ENCODE measurements at places on chromosomes 7 and 10. TPM values are rescaled to one million over a fixed set of nuclear protein-coding genes. Genes with fewer than 3 reads are reported as not detected.

DNA sequence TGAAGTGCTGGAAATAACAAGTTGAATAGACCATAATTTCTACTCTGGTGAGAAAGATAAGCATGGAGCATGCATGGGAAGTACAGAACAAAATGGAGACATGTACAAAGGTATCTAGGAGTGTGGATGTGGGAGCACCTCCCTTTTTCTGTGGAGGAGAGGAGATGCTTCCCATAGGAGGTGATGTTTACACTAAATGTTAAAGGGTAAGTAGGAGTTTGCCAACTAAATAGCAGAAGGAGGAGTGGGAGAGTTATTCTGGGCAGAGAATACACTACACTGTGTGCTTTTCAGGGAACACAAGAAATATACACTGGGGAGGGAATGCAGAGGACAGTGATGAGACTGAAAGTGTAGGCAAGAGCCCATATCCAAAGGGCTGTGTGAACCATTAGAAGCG lies 21.1 kb upstream of the PANK1 start:
- no peaks in the 10 kb centered on the region for H3K36me3 ChIP-seq
- H3K27me3 ChIP-seq: no peaks in the 10 kb centered on the region
- no peak overlapping the region for H3K4me3 ChIP-seq
- no peak for DNase-seq
- H3K27ac ChIP-seq: no peak overlapping the region

FAM25G gene
- not detected for total RNA-seq

DNA sequence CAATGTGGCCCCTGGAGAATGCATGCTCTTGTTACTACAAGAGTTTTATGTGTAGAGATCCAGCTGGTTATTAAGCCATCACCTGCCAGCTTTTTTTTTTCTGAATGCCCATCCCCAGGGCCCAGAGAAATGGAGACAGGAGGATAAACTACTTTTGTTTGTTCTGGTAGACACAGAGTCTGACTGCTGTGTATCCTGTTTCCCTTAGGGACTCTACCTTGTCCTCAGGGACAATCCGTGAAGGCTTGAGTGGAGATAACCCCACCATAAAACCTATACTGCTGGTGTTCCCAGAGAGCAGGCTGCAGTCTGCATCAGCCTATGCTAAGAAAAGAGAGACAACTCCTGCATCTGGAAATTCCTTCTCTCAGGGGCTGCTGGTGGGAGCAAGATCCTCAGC lies at the start of gene OR2A5:
TSS of gene OR2A5 (plus strand) at position 301 of the 400 bp plus-strand sequence. CDS start 1,454 bp downstream, outside the sequence.
- H3K27ac ChIP-seq: no peak within 1 kb of the TSS
- DNase-seq: no peak
- no peaks in the 10 kb centered on the region for H3K4me1 ChIP-seq
- no peak within 1 kb of the TSS for H3K4me3 ChIP-seq
- no peaks in the 10 kb centered on the region for H3K27me3 ChIP-seq
- no peaks in the 10 kb centered on the region for H3K36me3 ChIP-seq

GRCh38 chr7:40839881-40840280 lies 705.1 kb downstream of the SUGCT start:
- H3K27ac ChIP-seq: no peak overlapping the region
- DNase-seq: no peak
- H3K4me3 ChIP-seq: no peak overlapping the region
- no peaks in the 10 kb centered on the region for H3K36me3 ChIP-seq
- H3K27me3 ChIP-seq: no peaks in the 10 kb centered on the region

GRCh38 chr10:64732372-64732957 lies 1211.3 kb downstream of the REEP3 start:
- DNase-seq: no peak
- H3K4me3 ChIP-seq: no peak overlapping the region
- no peaks in the 10 kb centered on the region for H3K27me3 ChIP-seq
- H3K4me1 ChIP-seq: no peaks in the 10 kb centered on the region
- no peak overlapping the region for H3K27ac ChIP-seq

IFIT1B gene
- total RNA-seq: not detected

GRCh38 chr7:34108165-34108564 lies 202.8 kb downstream of the BMPER start:
- no peaks in the 10 kb centered on the region for H3K27me3 ChIP-seq
- H3K36me3 ChIP-seq: no peaks in the 10 kb centered on the region
- H3K27ac ChIP-seq: no peak overlapping the region

- H3K36me3 ChIP-seq: no peaks in the 10 kb centered on the region
- peaks cover 27% of the 10 kb centered on the region for H3K4me1 ChIP-seq
- H3K4me3 ChIP-seq: peak overlapping the region; percentile 1
- no peaks in the 10 kb centered on the region for H3K27me3 ChIP-seq
- DNase-seq: peak; percentile 100
Observed at GRCh38 chr7:151459726-151460473, 20.0 kb upstream of the CRYGN start.

PON3 gene
- total RNA-seq: 3.9 TPM

- H3K36me3 ChIP-seq: no peaks in the 10 kb centered on the region
- H3K27ac ChIP-seq: no peak overlapping the region
- no peaks in the 10 kb centered on the region for H3K4me1 ChIP-seq
- H3K27me3 ChIP-seq: no peaks in the 10 kb centered on the region
- no peak for DNase-seq
- H3K4me3 ChIP-seq: no peak overlapping the region
Observed at GRCh38 chr7:123498601-123499000, 35.8 kb downstream of the IQUB start.

DNA sequence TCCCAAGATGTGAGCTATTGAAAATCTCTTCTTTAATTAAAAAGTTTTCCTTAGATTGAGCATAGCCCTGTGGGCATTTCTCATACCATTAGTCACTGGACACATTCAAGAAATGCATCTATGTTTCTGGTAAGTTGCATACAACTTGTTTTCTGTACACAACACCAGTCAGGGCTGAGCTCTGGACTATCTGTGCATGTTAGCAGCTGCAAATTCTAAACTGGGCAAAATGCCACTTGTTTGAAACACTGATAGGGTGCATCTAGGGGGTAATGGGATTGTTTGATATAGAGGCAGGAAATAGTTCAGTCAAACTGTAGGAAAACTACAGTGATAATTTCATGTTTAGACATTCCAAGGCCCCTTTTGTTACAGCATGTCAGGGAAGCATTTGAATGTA lies 145.6 kb upstream of the NPY start:
- no peaks in the 10 kb centered on the region for H3K36me3 ChIP-seq
- no peak overlapping the region for H3K4me3 ChIP-seq
- H3K27me3 ChIP-seq: no peaks in the 10 kb centered on the region
- no peak for DNase-seq
- H3K4me1 ChIP-seq: no peaks in the 10 kb centered on the region

DNA sequence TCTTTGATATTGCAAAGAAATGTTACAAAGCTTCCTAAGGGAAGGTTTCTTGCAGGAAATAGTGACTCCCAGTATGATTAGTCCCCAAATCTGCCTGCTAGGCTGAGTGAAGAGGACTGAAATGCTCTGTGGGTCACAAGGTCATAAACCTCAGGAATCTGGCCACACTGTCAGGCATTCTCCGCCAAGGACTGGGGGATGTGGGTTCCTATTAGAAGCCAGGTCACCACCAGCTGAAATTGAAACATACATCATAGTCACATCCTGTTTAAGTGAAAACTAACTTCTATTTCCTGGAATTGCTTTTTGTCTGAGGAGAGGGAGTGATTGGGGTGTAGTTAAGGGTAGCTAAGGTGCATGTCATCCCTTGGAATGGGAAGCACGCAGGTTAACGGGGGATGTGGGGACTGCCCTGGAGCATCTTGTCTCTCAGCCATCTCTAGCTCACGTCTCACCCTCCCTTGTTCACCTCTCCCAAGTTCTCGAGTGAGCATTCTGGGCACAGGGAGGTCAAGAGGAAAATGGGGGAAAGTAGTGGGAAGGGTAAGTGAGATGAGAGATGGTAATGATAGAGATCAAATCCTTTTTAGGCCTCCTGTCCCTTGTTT lies 12.0 kb upstream of the GSAP start:
- DNase-seq: no peak
- no peaks in the 10 kb centered on the region for H3K36me3 ChIP-seq
- H3K27me3 ChIP-seq: no peaks in the 10 kb centered on the region
- H3K4me3 ChIP-seq: no peak overlapping the region
- H3K4me1 ChIP-seq: no peaks in the 10 kb centered on the region

- no peak overlapping the region for H3K4me3 ChIP-seq
- no peaks in the 10 kb centered on the region for H3K27me3 ChIP-seq
- H3K36me3 ChIP-seq: no peaks in the 10 kb centered on the region
- DNase-seq: peak; percentile 34
- no peak overlapping the region for H3K27ac ChIP-seq
Observed at GRCh38 chr7:30224511-30225062, 59.8 kb upstream of the ZNRF2 start.

DNA sequence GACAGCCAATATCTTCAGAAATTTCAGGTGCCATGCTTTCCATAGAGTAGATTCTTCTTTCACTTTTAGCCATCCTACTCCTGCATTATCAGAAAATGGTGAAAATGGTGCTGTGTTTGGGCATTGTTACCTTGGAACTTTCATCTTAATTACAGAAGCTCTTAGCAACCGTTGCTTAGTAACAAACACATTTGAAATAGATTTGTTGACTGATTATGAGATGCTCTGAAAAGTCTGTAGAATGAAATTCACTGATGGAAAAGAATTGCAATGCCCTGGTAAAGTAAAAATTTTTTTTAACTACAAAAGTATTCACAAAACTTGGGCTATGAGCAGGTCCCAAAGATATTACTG lies 249.3 kb upstream of the NEBL start:
- no peaks in the 10 kb centered on the region for H3K4me1 ChIP-seq
- no peak overlapping the region for H3K27ac ChIP-seq
- H3K4me3 ChIP-seq: no peak overlapping the region
- no peak for DNase-seq

SLC13A1 gene
- not detected for total RNA-seq

DOCK4 gene
- 40.3 TPM for total RNA-seq

CPN1 gene
- not detected for total RNA-seq

- DNase-seq: no peak
- H3K4me1 ChIP-seq: peaks cover 18% of the 10 kb centered on the region
- H3K27me3 ChIP-seq: no peaks in the 10 kb centered on the region
- H3K4me3 ChIP-seq: no peak overlapping the region
- no peak overlapping the region for H3K27ac ChIP-seq
- H3K36me3 ChIP-seq: no peaks in the 10 kb centered on the region
Observed at GRCh38 chr7:40541336-40541735, 406.5 kb downstream of the SUGCT start.

OR6B1 gene
- not detected for total RNA-seq

ZNF503 gene
- 24.6 TPM for total RNA-seq

DNA sequence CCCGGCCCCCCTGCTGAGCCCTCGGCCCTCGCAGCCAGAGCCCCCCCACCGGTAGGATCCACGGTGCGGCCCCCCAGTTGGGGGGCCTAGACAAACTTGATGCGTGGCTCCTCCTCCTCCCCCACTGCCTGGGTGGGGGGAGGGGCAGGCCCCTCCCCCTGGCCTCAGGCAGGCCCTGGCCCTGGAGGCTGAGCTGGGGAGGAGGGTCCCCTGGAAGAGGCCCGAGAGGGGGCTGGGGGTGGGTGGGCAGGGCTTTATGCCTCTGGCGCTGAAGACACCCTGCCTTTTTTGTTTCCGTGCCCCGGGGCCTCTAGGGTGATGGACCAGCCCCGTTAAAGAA lies 3.7 kb downstream of the VPS37D start:
- H3K27me3 ChIP-seq: no peaks in the 10 kb centered on the region
- peaks cover 18% of the 10 kb centered on the region for H3K4me1 ChIP-seq
- no peak for DNase-seq
- no peaks in the 10 kb centered on the region for H3K36me3 ChIP-seq

DNA sequence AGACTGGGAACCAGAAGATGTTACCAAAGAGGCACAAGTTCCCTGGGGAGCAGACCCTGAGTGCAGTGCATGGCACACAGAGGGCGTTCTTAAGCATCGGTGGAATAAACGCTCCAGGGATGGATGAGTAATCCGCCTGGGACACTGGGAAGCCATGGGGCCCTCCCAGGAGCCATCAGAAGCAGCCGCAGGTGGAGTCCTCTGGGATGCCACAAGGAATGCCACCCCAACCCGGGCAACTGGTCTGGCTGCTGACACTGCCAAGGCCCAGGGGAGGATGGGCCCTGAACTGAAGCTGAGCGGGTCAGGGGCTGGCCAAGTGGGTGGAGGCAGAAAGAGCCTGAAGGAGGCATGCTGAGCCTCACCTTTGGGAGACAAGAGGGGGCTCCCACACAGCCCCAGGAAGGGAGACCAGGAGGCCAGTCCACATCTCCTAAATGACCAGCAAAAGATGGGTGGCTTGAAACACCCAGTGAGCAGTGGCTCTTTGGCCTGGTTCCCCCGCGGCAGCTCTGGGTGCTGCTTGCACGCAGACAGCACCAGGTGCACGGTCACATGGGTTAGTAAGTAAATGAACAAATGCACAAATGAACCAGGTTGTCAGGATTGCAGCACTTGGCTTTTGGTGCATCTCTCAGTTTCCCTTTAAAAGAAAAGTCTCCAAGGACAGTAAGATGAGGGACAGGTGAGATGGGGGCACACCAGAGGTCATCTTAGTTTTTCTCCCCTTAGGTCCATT lies 141.3 kb upstream of the ZMIZ1 start:
- H3K27me3 ChIP-seq: no peaks in the 10 kb centered on the region
- peaks cover 17% of the 10 kb centered on the region for H3K4me1 ChIP-seq
- no peak overlapping the region for H3K4me3 ChIP-seq
- no peaks in the 10 kb centered on the region for H3K36me3 ChIP-seq
- DNase-seq: no peak
- no peak overlapping the region for H3K27ac ChIP-seq

DNA sequence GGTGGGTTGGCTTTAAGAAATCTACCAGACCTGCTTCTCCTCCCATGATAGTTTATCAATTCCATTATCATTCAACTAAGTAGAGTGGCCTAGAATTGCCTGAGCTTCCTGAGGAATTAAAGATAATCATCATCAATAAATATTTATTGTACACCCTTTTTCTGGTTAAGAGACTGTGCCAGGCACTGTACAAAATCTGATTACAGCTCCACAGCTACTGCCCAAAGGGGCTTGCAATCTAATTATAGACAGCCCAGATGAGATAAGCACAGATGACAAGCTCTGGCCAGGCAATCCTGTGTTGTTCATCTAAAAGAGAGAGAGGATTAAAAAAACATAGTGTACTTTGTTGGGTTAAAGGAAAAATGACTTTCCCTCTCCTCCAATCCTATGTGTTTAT lies 586.4 kb downstream of the GATA3 start:
- no peaks in the 10 kb centered on the region for H3K4me1 ChIP-seq
- H3K27ac ChIP-seq: no peak overlapping the region

DNA sequence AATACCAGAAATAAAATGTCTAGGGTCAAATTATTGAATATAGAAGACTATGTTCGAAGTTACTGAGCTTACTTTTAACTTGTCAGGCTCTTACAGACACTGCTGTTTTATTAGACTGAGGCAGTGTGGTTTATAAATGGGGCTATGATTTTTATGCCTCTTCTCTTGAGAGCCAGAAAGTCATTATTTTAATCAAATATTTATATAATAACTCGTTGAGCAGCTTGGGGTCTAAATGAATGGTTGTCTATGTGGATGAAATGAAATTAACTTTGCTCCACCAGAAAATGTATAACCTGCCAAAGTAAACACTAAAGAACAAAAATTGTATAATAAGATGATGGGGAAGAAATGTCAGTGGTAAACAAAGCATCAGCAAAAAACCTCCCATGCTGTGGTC lies 175.6 kb upstream of the THSD7A start:
- H3K27ac ChIP-seq: no peak overlapping the region
- no peaks in the 10 kb centered on the region for H3K4me1 ChIP-seq
- no peaks in the 10 kb centered on the region for H3K36me3 ChIP-seq
- DNase-seq: no peak
- no peaks in the 10 kb centered on the region for H3K27me3 ChIP-seq

- H3K36me3 ChIP-seq: no peaks in the 10 kb centered on the region
- no peak for DNase-seq
- H3K27ac ChIP-seq: no peak overlapping the region
- no peaks in the 10 kb centered on the region for H3K27me3 ChIP-seq
Observed at GRCh38 chr10:132205650-132206376, 19.1 kb downstream of the DPYSL4 start.

All from vagina (tissue), 2 donors.